GOT3 (cell line): ENCODE measurements at places on chromosomes 13 and 19.
A peak's percentile ranks its signal among the peaks of the same experiment; 100 is the strongest.

GRCh38 chr19:16285769-16286498 lies 38.7 kb upstream of the KLF2 start:
- no peak for DNase-seq

DNA sequence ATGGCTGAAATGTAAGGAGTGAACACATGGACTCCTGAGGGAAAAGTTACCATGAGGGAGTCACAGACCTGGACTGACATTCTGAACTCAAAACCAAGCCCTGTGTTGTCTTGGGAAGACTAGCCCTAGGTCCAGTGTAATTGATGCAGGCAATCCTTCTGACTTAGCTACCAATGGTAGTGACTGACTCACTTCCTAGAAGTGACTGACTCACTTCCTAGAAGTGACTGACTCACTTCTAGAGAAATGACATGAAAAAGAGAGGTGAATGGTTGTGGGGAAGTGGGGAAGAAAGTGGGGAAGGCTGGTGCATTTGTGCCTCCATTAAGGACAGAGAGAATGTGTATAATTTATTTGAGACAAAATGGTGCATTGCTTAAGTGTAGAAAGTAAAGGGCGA lies 49.9 kb downstream of the EDNRB start:
- no peak for DNase-seq

GRCh38 chr19:2215281-2215751 lies 20.8 kb downstream of the PLEKHJ1 start:
- DNase-seq: no peak

DNA sequence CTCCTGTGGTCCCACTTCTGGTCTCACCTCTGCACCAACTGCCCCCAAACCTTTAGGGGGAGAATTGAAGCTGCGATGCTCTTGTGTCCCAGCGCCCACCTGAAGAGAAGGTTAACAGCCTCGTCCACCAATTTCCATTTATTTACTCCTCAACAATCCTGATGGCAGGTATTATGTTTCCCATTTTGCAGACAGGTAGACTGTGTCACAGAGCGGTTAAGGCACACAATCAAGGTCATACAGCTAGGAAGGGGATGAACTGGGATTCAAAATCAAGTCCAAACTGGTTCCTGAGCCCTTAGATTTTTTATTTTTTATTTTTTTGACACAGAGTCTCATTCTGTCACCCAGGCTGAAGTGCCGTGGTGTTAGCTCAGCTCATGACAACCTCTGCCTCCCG lies 6.2 kb downstream of the DNASE2 start:
- DNase-seq: no peak

DNA sequence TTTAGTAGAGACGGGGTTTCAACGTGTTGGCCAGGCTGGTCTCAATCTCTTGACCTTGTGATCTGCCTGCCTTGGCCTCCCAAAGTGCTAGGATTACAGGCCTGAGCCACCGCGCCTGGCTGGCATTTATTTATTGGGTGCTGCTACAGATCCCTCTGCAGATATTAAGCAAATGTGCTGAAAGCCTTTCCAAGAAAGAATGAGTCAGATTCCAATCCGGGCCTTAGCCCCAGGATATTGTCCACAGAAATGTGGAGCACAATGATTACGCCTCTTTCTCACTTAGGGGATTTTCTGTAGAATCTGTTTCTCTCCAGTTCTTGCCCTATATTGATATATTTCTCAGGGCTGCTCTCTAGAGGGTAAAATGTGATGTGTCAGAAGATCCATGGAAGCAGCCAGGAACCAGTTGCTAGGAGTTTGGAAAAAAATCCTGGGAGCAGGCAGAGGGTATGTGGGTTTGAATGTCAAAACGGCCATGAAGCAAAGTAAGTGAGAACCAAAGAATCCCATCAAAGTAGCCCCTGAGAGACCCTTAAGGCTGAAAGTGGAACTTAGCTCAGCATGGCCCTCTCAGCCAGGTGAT lies 24.8 kb upstream of the IGFL4 start:
- no peak for DNase-seq

- no peak for DNase-seq
Observed at GRCh38 chr13:69579351-69579750, 528.3 kb upstream of the ATXN8OS start.

DNA sequence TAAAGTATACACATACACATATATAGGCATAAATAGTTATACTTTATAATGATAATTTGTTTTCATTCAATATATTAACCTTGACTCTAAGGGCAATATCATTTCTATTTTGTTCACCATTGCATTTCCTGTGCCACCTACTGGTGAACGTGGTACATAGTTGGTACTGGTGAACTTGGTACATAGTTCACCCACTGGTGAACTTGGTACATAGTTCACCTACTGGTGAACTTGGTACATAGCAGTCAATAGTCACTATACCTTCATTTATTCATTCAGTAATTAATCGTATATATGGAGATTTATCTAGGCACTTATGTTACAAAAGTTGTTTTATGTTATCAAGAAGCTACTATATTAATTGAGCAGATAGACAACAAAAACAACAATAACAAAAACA lies 172.6 kb upstream of the ATXN8OS start:
- no peak for DNase-seq

DNA sequence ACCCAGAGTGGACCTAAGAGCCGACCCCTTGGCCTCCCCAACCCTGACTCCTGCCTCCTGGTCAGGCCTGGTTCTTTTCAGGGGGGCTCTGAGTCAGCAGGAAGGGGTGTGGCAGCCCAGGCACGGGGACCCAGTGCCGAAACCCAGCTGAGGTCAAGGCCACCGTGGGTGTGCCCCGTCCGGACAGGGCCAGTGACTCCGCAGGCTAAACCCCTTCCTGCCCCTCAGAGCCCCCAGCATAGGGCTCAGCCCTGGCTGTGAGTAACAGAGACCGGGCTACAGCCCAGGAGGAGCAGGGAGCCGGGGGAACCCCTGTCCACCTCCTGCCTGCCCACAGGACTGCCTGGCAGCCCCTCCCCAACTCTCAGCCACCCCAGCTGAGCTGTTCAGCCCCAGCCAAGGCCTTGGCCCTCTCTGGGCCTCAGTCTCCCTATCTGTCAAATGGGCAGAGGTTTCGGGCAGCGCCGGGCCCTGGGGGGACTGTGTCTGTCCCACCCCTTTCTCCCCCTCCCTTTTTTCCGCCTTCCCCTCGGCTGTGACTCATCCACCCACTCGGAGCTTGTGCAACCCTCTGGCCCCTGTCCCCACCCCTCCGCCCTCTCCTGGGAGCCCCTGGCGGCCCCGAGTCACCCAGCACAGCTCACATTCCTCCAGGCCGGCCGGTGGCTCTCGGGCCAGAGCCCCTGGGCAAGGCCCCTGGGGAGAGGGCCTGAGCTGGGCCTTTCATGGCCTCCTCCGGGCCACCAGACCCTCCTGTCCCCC lies 8.6 kb downstream of the ZBTB7A start:
- DNase-seq: no peak

GRCh38 chr19:15115762-15116615 lies 8.8 kb downstream of the SYDE1 start:
- DNase-seq: no peak

- no peak for DNase-seq
Observed at GRCh38 chr19:4297901-4298809, 4.0 kb downstream of the TMIGD2 start.

- no peak for DNase-seq
Observed at GRCh38 chr19:37938353-37938752, 31.3 kb downstream of the SIPA1L3 start.

GRCh38 chr13:78660495-78660857 lies 1.5 kb upstream of the OBI1 start:
- no peak for DNase-seq

DNA sequence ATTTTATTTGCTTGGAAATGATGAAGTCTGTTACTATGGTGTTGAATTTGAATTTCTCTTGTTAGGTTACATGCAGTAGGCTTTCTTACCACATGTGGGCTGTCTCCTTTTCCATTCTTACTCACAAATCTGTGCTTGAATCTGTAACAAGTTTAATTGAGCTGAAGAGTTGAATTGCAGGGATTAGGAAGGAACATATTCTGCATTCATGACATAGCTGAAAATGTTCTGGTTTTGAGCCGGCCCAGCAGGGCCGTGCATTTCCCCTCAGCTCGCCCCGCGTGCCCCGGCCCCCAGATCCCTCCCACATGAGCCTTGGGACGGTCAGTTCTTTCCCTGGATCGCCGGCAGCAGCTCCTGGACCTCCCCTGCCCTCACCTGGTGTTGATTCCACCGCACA lies 28.1 kb downstream of the TFDP1 start:
- DNase-seq: no peak

- no peak for DNase-seq
Observed at GRCh38 chr19:1007399-1008251, 7.4 kb downstream of the GRIN3B start.

- DNase-seq: no peak
Observed at GRCh38 chr19:44553478-44554171, 24.1 kb upstream of the CEACAM20 start.

- DNase-seq: no peak
Observed at GRCh38 chr13:101988140-101988539, 413.7 kb downstream of the FGF14 start.

- DNase-seq: no peak
Observed at GRCh38 chr19:4350726-4351125, 7.4 kb downstream of the MPND start.

- DNase-seq: no peak
Observed at GRCh38 chr19:12527034-12527836, 24.0 kb downstream of the ZNF564 start.

DNA sequence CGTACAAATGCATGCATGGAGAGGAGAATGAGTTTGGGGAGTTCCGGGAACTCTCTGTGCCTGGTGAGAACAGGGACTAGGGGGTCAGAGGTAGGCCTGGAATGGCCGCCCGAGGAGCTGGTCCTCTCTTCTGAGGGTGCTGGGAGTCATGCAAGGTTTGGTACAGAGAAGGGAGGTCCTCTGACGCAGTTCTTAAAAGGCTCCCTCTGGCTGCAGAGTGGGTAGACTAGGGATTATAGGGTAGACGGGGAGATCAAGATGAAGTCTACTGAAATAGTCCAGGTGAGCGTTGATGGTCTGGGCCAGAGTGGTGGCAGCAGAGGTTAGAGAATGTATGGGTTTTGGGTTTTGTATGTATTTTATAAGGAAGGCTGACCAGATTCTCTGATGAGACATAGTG lies 796 bp downstream of the ZNF304 start:
- no peak for DNase-seq

- no peak for DNase-seq
Observed at GRCh38 chr19:46697204-46697960, 19.5 kb downstream of the PRKD2 start.

- no peak for DNase-seq
Observed at GRCh38 chr19:616062-616700, 17.2 kb downstream of the POLRMT start.

- no peak for DNase-seq
Observed at GRCh38 chr13:78194904-78195639, 276.4 kb upstream of the EDNRB start.

- DNase-seq: peak; percentile 63
Observed at GRCh38 chr19:9847087-9847671, 12.1 kb downstream of the PIN1 start.

GRCh38 chr13:52783943-52784342 lies 44.3 kb upstream of the CNMD start:
- DNase-seq: no peak

GRCh38 chr13:77207943-77208342 lies 119.0 kb downstream of the MYCBP2 start:
- no peak for DNase-seq

GRCh38 chr13:53398051-53398450 lies 369.4 kb downstream of the OLFM4 start:
- DNase-seq: no peak

GRCh38 chr19:31761281-31761913 lies 412.2 kb upstream of the TSHZ3 start:
- no peak for DNase-seq

DNA sequence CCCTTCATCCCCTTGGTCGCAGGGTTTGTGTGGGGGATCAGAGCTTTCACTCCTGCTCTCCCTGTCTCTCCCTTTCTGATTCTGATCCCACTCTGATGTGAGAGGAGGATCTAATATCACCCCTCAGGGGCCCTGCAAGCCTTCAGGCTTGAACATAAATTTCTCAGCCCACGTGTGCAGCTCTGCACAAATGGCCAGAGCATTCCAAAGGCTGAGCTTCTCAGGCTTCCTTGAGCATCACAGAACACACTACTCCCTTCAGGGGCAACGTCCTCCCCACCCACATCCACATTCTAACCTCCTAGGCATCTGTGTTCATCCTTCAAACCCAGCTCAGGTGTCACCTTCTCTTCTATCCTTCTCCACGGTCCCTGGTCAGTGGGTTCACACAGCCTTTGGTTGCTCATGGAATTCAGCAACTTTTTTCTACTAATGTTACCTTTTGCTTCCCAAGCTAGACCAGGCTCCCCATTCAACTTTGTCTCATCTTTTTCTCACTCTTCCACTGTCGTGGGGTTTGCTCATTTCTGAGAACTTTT lies 24.4 kb upstream of the DOCK9 start:
- no peak for DNase-seq

DNA sequence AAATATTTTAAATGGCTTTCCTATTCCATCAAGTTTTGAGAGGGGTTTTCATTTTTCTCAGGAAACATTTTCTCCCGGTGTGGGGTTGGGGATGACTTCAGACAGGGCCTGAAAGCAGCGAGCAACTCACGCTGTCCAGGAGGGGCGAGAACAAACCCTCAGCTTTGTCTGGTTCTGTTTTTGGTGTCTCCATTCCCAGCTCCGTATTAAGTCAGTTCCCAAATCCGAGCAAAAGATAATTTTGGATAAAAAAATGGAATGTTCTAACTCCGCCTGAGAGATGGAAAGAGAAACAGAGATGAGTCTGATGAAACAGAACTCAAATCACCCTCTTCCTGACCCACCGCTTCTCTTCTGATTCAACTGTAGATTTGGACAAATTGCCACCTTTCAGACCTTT lies 38.4 kb downstream of the RFX2 start:
- DNase-seq: no peak

DNA sequence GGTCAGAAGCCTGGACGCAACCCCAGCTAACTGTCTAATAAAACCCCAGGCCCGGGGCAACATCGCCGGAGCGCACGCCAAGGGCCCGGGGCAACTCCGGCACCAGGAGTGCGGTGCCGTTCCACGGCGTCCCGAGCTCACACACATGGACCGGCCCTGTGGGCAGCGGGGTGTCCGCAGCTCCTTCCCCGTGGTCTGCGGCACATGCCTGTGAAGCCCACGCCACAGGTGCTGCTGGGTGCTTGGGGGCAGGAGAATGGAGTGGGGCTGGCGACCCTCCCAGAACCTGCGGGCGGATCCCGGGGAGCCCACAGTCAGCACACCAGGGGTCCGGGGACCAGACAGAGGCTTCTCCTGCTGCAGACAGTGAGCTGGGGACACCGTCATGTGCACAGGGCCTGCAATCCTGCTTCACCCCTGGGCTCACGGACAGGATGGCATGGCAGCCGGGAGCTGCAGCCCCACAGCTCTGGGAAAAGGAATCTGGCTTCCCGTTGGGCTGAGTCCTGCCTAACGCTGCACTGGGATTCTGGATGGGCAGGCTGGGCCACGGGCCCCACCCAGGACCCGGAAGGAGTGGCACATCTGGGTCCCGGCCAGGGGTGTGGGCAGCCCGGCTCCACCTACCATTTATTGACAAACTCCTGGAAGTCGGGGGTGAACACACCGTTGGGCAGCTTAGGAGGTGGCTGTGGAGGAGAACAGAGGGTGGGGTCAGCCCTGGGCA lies 28.2 kb upstream of the ZBTB7A start:
- no peak for DNase-seq

GRCh38 chr19:34319785-34320184 lies 45.2 kb upstream of the GPI start:
- DNase-seq: peak; percentile 1

- DNase-seq: no peak
Observed at GRCh38 chr19:31066385-31066784, 282.9 kb downstream of the TSHZ3 start.

GRCh38 chr19:338421-338820 lies 6.2 kb downstream of the MIER2 start:
- no peak for DNase-seq

- no peak for DNase-seq
Observed at GRCh38 chr13:40472427-40473220, 193.8 kb downstream of the FOXO1 start.
